ENCODE measurements at places on chromosomes 7 and 10.

- DNase-seq = no peak
These were observed 66.2 kb downstream of the LARP4B start for GRCh38 chr10:865257-865656.

GRCh38 chr7:30598121-30598876, 3.6 kb downstream of the GARS1 start:
- no peak for DNase-seq

DNA sequence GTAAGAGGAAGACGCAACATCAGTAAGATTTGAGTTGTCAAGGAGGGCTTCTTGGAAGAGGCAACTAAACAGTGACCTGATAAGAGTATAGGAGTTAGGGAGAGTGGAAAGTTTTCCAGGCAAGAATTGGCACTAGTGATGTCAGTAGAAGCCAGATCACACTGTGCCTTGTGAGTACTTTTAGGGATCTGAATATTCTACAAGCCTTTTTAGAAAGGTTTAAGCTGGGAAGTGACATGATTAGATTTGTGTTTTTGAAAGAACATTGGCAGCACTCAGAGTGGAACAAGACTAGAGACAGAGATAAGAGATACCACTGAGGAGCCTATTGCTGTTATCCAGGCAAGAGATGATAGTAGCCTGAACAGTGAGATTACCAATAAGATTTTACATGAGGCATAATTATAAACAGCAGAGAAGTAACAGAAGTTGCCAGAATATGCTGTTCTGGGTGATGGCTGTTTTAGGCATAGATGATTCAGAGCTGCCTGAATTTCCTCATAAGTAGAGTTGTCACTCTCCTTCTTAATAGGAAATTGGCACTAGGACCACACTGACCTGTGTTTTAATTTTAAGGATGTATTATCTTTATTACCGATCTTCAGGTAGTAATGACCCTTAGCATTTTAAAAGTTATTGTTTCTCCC, 45.6 kb downstream of the NHLRC2 start:
- DNase-seq = no peak

- DNase-seq = no peak
These were observed 8.4 kb downstream of the TBRG4 start for GRCh38 chr7:45102785-45103712.

- DNase-seq = no peak
These were observed 201.6 kb upstream of the KIAA1217 start for GRCh38 chr10:24007359-24007758.

- DNase-seq = no peak
These were observed 277.7 kb downstream of the ANKRD7 start for GRCh38 chr7:118502235-118502634.

- DNase-seq = no peak
These were observed 30.9 kb upstream of the PLXDC2 start for GRCh38 chr10:19785366-19785765.

DNA sequence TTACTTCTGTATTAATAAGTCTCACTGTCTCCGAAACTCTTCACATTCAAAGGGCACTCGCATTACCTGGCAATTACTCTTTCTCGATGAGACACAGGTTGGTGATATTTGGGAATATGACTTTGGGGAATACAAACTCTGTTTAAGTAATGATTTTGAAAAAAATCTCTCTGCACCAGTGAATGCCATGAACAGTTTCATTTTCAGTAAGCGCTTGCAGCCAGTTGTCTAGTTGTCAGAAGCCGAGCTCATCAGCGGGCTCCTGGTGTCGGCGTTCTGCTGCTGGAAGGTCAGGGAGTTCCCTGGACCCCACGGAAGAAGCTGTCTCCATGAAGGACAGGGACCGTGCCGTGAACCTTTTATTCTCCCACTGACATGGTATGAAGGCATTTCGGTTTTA, 57.7 kb downstream of the PTPRE start:
- no peak for DNase-seq

DNA sequence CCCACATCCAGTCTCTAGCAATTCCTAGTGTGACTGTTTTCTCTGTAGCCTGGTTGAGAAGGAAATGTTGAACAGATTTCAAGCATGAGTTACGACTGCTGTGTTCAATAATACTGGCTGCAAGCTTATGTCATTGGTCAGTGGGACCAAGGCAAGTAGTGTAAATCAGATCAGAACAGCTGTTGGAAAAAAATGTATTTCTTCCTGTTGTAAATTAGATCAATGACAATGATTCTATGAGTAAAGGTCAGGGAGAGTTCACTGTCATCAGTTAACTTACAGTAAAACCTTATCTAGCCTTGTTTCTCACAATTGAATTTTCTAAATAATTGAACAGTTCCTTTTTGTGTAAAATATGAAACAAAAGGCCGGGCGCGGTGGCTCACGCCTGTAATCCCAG, 6.7 kb downstream of the OTUD1 start:
- no peak for DNase-seq

DNA sequence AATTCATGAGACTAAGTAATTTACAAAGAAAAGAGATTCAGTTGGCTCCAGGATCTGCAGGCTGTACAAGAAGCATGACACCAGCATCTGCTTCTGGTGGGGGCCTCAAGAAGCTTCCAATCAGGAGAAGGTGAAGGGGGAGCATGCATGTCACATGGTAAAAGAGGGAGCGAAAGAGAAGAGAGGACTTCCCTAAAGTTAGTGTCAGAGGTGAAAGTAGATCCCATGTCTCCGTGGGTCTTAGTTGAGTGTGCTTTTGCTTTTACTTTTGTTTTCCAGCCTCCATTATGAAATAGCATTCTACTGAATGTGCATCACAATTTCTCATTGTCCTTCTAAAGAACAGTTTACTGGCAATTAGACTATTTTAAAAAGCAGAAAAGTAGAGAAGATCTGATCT, 213.6 kb upstream of the FZD1 start:
- DNase-seq = no peak

DNA sequence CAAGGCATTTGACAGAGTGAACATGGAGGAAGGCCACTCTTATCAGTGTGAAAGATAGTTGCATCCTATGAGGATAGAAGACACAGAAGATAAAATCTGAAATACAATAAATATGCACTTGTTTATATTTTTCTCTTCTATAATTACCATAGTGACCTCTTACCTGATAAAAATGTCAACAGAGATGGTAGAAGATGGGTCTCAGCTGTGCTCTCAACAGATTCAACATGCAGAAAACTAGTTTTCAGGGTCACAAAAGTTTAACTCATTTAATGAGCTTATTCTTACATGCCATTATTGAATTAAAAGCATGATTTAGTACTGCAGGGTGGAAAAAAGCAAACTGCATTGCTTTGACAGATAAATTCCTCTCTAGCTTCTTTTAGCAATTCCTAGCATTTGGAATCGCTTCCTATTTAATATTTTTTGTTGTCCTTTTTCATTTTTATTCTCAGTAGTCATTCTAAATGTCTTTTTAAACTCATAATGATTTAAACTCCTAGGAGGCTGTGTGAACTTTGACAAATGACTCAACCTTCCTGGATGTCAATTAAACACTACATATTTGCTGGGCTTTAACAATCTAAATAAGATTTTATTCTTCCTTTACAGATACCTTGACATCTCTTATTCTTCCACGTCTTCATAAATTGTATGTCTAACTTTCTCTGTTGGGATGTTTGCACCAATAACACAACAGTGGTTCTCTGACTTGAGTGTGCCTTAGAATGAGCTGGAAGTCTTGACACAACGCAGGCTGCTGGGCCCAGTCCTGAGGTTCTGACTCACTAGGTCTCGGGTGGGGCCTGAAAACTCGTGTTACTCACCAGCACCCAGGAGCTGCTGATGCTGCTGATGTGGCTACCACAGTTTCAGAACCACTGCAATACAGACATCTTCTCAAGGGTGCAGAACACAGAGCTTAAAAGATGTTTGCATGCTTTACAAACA, 565.5 kb upstream of the IGFBP3 start:
- DNase-seq = no peak

GRCh38 chr7:91228327-91228726, 35.9 kb upstream of the FZD1 start:
- DNase-seq = no peak

DNA sequence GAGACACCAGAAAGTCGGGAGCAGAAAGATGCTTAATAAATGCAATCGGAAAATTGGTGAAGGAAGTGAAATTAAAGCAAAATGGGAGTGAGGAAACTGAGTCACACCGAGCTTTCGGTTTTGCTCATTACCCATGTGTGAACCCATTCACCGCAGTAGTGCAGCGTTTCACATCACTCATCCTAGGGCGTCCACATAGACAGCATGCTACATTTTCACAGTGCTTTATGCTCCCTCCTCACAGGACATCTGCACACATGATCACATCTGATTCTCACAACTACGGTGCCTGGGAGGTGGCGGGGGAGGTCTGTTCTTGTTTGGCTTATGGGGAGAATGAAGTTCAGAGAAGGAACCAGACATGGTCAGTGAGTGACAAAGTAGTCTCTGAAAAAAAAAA, 36.6 kb upstream of the ATP6V0A4 start:
- no peak for DNase-seq

GRCh38 chr10:34184397-34184796, 630.7 kb downstream of the PARD3 start:
- no peak for DNase-seq

- DNase-seq = no peak
These were observed 217.1 kb upstream of the ZMIZ1 start for GRCh38 chr10:78851647-78852046.

GRCh38 chr7:142153400-142153799, 41.9 kb downstream of the MGAM2 start:
- no peak for DNase-seq

- no peak for DNase-seq
These were observed 83.1 kb upstream of the HABP2 start for GRCh38 chr10:113469796-113470195.

DNA sequence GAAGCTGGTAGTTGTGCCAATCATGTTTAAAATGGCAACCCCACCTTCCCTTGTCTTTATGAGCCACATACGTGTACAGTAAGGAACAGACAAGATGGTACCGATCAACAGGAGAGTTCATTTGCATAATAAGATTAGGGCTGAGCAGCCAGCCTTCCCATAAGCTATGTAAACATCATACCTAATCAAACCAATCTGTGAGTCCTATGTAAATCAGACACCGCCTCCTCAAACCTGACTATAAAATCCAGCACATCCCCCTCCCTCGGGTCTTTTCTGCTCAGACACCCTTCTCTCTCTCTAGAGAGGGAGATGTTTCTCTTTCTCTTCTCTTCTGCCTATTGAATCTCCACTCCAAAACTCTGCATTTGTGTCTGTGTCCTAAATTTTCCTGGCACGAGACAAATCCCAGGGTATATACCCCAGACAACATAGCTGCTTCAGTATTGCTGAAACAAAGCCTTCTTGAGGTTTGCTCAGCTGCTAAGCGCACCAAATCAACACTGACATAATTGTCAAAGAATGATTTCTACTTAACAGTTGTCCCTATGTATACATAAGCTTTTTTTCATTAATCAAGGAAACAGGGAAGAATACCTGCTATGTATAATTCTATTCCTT, 279.2 kb downstream of the THSD7A start:
- no peak for DNase-seq

- no peak for DNase-seq
These were observed 95.0 kb upstream of the KIAA1217 start for GRCh38 chr10:24113901-24114300.

- DNase-seq = no peak
These were observed 127.0 kb upstream of the JCAD start for GRCh38 chr10:30186371-30186875.

GRCh38 chr7:18086165-18087025, 58.7 kb upstream of the PRPS1L1 start:
- peak; percentile 8 for DNase-seq

DNA sequence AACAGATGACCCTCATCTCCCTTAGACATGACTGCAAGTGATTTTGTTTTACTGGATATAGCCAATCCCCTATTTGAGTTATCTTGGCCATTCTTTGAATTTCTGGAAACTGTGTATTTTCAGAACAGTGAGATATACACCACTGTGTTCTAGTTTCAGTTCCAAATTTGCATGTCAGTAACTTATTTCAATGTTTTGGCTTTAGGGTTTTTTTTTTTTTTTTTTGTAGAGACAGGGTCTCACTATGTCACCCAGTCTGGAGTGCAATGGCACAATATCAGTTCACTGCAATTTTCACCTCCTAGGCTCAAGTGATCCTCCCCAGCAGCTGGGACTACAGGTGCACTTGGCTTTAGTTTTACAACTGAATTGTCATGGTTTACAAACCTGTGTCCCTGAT, 67.2 kb downstream of the ATAD1 start:
- DNase-seq = no peak

DNA sequence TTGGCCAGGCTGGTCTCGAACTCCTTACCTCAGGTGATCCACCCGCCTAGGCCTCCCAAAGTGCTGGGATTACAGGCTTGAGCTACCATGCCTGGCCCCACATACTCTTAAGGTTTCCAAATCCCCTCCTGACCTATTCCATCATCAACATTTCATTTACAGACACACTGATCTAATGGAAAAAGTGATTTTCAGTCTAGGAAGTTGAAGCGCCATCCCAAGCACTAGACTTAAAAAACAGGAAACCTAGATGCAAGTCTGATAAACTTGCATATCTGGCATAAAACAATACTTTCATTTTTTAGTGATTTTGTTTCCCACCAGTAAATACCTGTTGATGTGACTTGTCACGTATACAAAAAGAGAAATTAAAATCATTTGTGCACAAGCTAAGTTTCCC, 44.0 kb downstream of the DNMBP start:
- DNase-seq = no peak

GRCh38 chr10:125002423-125003145, 60.7 kb downstream of the ZRANB1 start:
- no peak for DNase-seq

DNA sequence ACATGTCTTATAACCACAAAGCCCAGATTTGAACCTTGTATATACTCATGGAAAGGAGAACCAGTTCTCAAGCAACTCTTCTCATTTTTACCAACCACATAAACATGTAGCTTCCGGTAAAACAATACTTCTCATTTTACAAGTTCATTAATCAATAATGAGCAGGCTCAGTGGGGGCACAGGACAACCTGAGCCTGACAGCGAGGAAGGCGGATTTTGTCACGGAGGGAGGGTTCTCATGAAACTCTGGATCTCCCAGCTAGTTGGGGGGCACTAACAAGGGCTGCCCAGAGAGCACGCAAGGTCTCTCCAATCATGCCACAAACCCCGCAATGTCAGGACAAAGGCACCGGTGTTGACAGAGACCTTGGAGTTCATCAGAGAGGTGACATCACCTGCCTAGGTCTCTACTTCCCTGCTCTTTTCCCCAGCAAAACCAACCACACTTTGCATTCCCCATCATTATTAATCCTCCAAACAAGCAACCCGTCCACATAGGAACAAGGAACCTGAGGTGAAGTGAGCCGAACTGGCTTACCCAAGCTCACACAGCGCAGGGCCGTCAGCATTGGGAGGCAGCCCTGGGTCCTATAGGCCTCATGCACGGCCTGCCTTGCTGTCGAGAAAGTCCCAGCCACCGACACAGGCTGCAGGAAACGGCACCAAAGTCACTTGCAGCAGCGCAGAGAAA, 192.1 kb upstream of the KLF14 start:
- no peak for DNase-seq

- DNase-seq = no peak
These were observed 238.6 kb downstream of the MGMT start for GRCh38 chr10:129705676-129706075.

- no peak for DNase-seq
These were observed 26.4 kb upstream of the GSDME start for GRCh38 chr7:24783698-24784097.
